SJSA1 (cell line): ENCODE measurements at places on chromosomes 2 and 18. TPM values are rescaled to one million over a fixed set of nuclear protein-coding genes. Genes with fewer than 3 reads are reported as not detected.

DPP4 gene
- not detected in 2 replicates for total RNA-seq

CMPK2 gene
- 0.55 and 3.1 TPM in 2 replicates for total RNA-seq

PTPRN gene
- 4.2 and 4.9 TPM in 2 replicates for total RNA-seq

INHA gene
- 0.11 TPM in 1 of 2 replicates, not detected in the other for total RNA-seq

- DNase-seq: no peak
- H3K27ac ChIP-seq: no peak overlapping the region
- no peaks in the 10 kb centered on the region for H3K27me3 ChIP-seq
- H3K36me3 ChIP-seq: no peaks in the 10 kb centered on the region
These were observed 23.5 kb upstream of the BIN1 start for GRCh38 chr2:127130421-127130820.

TRIB2 gene
- total RNA-seq: 16.4 and 36.9 TPM in 2 replicates

- no peak overlapping the region for H3K27ac ChIP-seq
- no peaks in the 10 kb centered on the region for H3K27me3 ChIP-seq
- no peaks in the 10 kb centered on the region for H3K4me1 ChIP-seq
These were observed 462.6 kb downstream of the PTPRM start for GRCh38 chr18:8029731-8030130.

DNA sequence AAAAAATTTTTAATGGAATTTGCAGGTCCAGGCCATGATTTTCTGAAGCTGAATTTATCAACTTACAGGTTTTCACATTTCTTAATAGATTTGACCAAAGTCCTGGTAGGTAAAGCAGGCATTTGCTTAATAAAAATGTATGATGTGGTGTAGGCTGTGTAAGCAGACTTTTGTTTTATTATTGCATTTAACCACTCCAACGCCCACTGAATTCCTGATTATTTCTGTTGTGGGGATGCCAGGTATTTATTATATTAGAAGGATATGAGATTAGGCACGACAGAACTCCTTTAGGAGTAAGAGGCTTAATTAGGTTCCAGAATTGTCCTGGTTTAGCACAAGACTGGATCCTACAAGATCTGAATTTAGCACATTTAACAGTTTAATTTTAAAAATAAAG, 111.1 kb downstream of the ADCYAP1 start:
- DNase-seq: no peak
- peaks cover 5% of the 10 kb centered on the region for H3K4me1 ChIP-seq
- H3K27me3 ChIP-seq: no peaks in the 10 kb centered on the region
- no peaks in the 10 kb centered on the region for H3K36me3 ChIP-seq

TEKT4 gene
- total RNA-seq: not detected in 2 replicates

FAM237A gene
- not detected in 2 replicates for total RNA-seq
